ENCODE measurements at places on chromosomes 7 and 10.
A peak's percentile ranks its signal among the peaks of the same experiment; 100 is the strongest.

- no peak for DNase-seq
Measured at GRCh38 chr7:154484943-154485342, 432.7 kb downstream of the DPP6 start.

DNA sequence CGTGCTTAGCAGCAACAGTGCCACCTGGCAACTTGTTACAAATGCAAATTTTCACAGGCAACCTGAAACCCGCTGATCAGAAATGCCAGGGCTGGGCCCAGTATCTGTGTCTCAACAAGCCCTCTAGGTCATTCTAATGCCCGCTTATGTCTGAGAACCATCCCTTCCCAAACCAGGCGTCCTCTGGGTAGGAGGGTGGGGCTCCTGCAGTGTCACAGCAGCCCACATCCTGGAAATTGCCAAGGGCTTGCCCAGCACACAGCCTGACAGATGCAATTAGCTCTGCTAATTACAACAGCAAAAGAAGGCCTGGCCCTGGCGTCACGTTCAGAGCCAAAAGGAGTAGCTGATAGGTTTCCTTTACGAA, 15.9 kb downstream of the ITPRIP start:
- DNase-seq = peak; percentile 35

GRCh38 chr10:50561816-50562215, 61.9 kb downstream of the SGMS1 start:
- peak; percentile 13 for DNase-seq

DNA sequence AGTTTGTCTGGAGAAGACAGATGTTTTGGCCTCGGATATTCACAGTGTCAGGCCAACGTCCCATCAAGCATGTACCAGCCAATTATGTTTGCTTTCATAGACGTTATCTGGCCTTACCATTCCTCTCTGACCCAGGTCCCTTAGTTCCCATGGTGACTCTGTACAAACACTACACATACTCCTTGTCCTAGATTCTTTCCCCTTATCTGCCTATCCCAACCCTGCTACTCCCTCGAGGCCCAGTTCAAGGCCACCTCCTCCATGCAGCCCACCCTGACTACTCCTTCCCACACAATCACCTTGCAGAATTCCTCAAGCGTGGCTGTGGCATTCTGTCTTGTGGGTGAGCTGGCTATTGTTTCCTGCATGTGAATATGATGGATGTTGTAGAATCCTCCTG, 155.2 kb downstream of the PRKAG2 start:
- DNase-seq = no peak

- no peak for DNase-seq
Measured at GRCh38 chr10:70830164-70830563, 14.4 kb downstream of the SGPL1 start.

DNA sequence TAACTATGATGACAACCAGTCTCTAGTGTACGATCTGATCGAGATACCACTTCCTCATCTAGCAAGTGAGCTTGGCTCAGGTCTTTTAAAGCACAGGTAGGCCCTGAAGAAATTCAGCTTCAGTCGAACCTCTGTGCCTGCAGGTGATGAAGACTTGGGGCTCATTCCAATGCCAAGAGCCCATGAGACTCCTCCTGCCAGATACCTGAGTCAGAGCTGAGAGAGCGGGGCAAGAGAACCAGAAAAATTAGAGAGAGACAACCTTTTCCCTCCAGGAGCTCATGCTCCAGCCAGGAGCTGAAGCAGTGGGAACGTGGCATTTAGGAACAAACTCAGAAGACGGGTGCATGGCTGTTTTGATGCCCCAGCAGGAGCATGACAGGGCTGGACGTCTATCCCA, 232.7 kb downstream of the FANK1 start:
- no peak for DNase-seq

DNA sequence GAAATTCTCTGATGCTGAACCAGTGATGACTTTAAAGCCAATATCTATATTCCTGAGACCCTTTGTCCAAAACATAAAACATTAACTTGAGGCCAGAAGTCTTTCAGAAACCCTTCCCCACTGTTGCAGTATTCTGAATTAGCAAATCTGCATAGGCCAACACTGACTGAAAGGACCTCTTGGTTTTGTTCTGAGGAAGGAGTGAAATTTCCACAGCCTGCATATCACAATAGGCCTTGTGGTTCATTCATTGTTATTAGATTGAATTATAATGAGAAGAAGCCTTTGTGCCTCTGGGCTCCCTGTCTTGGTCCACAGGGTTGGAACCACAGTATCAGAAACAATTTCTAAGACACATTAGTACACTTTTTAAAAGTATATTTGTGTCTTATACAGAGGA, 90.3 kb downstream of the CCNY start:
- no peak for DNase-seq

DNA sequence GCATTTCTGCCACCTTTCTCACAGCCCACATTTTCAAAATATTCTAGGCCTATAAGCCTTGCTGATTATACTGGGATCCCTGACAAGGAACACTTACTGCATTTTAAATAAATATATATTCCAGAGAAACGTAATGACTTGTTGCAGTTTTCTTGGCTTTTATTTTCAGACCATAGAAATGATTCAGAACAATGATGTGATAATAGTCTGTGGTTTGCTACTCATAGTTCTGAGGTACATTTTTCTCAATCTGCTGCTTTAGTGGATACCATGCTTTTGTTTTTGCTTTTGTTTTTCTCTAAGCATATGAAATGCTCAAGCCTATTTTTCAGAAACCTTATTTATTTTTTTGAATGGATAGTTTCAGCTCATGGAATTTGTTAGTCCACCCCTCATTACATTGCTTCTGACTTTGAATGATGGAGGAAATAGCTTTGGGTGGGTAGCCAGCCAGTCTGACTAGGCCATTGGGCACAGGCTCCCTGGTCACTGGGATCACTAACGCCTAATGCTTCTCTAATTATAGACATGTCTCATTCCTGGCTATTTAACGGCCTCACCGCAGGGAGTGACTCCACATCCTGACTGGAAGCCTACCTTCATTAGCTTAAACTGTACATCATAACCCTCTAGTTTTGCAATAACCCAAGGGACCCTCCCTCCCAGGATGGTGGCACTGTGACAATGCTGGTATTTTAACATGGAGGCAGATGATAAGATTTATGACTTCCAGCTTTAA, 66.1 kb downstream of the MBL2 start:
- DNase-seq = no peak

DNA sequence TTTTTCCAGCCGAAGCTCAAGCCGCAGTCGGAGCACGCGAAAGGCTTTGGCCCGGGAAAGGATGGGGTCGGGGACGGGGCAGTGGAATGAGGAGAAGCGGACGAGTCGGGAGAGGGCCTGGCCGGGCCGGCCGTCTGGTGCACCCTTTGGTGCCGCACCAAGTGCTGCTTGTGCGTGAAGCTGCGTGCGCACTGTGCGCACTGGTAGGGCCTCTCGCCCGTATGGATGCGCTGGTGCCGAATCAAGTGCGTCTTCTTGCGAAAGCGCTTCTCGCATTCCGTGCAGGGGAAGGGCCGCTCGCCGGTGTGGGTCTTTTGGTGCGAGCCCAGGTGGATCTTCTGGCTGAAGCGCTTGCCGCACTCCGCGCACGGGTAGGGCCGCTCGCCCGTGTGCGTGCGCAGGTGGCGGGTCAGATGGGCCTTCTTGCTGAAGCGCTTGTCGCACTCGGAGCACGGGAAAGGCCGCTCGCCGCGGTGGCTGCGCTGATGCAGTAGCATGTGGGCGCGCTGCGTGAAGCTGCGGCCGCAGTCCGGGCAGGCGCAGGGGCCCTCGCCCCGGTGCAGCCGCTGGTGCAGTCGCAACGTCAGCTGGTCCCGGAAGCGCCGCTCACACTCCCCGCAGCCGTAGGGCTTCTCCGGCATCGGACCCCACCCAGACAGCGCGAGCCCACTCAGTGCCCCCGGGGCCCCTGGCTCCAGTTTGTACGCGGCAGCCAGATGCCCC, 7.8 kb downstream of the ZNF467 start:
- DNase-seq = no peak

DNA sequence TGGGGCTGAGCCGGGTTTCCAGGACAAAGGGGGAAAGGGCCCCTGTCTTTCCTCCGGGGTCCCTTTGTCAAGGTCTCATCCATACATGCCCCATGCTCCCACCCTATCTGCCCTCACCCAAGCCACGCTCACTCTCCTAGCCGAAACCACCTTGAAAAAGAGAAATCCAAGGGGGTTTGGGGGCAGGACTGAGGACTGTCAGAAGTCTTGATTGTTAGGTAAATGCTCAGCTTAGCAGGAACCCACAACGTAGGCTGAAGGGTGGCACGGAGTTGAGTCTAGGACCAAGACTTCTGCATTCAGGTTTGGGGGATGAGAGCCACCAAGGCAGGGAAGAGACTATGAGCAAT, 719 bp upstream of the PGAM2 start:
- no peak for DNase-seq

- DNase-seq = no peak
Measured at GRCh38 chr10:44647473-44647872, 262.6 kb upstream of the CXCL12 start.

DNA sequence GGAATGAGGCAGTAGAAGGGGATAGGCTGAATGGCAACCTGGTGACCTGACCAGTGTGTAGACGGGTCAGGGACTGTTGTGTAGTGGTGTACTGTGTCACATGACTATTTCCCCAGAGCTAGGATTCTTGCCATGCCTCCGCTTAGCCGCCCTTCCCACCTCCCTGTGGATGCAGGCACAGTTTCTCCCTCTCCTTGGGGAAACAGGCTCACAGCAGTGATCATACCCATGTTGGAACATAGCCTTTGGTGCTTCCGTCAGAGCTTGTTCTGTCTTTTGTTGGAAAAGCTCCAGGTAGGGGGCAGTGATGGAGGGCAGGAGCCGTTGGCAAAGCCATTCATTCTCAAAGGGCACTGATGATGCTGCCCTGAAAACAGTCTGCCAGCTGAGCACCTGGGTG, 44.3 kb downstream of the OGDH start:
- DNase-seq = no peak

DNA sequence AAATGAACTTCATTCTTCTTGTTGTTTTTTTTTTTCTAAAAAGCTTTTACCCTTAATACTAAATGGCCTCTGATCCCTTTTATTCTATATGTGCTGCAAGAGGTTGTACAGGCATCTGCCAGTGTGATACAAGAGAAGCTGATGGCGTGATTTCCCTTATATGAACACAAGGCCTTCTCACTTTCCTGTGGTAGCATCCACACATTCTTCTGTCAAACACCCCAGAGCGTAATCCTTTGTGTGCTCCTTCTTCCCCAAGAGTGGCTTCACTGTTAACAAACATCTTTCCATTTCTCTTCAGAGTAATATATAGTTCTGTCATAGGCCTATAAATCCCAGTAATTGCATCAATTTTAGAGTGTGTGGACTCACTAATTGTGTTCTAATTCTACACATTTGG, 86.3 kb upstream of the CAPZA2 start:
- DNase-seq = no peak

- no peak for DNase-seq
Measured at GRCh38 chr10:63518690-63519288, 2.4 kb upstream of the REEP3 start.

DNA sequence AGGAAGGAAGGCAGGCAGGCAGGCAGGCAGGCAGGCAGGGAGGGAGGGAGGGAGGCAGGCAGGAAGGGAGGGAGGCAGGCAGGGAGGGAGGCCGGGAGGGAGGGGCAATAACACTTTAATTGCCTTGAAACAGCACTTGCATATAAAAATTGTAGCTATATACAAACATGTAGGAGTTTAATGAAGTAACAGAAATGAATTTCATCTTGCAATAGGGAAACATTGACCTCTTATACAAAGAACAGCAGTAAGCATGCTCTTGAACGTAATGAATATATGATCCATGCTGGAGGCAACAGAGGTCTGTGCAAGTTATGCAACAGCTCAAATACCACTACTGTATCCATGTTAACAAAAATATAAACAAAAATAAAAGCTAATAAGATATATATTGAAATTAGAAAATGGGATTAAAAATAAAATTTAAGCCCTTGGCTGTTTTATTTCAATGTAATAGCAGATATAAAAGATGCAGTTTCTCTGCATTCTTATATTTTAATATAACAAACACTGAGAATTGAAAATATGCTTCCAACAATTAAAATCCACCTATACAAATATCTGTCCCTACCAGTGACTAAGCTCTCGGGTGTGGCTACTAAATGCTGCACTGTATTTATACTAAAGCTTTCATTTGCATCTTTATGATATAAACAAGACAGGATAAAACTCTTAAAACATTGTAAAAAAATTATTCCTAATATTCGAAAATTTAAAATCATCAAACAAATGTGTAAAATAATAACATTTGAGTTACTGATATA, 50.3 kb downstream of the CACNA2D1 start:
- no peak for DNase-seq

GRCh38 chr10:70903262-70903921, 15.0 kb upstream of the PCBD1 start:
- peak; percentile 21 for DNase-seq

- DNase-seq = no peak
Measured at GRCh38 chr7:8710124-8710523, 276.7 kb downstream of the NXPH1 start.

GRCh38 chr10:60722623-60723022, 55.7 kb upstream of the CDK1 start:
- no peak for DNase-seq

DNA sequence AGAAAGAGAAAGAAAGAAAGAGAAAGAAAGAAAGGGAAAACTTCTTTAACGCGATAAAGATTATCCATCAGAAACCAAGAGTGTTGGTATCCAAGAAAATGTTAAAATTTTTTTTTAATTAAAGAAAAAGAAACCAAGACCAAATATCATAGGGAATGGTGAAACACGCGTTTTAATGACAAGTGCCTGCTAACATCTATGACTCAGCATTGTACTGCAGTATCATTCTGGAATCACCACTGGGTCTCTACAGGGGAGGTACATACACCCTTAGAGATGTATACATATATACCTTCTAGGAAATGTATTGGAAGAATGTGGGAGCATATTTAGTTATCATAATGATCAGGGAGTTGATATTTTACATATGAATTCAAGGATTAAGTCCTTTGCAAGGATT, 32.1 kb upstream of the PIK3AP1 start:
- no peak for DNase-seq

GRCh38 chr7:135248546-135248945, 14.9 kb downstream of the STRA8 start:
- DNase-seq = no peak

GRCh38 chr7:33837356-33837851, 67.9 kb upstream of the BMPER start:
- DNase-seq = no peak

GRCh38 chr7:44347546-44348114, 22.2 kb upstream of the CAMK2B start:
- no peak for DNase-seq

DNA sequence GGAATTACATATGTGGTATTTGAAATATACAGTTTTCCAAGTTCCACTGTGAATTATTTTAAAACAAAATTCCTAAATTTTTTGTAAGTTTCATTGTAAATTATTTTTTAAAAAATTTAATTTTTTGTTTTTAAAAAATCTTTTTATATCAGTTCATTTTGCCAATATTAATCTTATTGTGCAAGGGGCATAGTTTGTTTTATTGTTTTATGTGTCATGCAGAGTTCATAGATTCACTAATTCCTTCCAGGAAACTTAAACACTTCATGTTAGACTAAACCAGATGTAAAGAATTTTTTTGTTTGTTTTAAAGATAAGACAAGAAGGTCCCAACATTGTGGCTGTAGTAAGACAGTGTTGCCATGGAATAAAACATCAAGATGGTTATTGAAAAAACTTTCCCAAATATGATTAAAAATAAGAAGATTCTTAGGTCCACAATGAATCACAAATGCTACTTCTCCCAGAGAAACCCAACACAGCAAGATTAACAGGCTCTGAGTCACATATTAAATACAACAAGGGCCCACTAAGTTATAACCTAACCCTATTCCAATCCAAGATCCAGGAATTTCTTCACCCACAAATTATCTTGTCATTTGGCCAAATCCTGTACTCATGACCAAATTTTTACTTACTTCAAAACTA, 464.7 kb upstream of the IGFBP3 start:
- no peak for DNase-seq

Data from CD4-positive, alpha-beta T cell treated with Interleukin-15 for 4 hours (primary cell).